ENCODE measurements at places on chromosomes 13 and 19.

- DNase-seq = no peak
Measured at GRCh38 chr13:29362849-29363604, 232.5 kb downstream of the SLC7A1 start.

- DNase-seq = no peak
Measured at GRCh38 chr19:57946316-57946715, 1.2 kb downstream of the ZNF256 start.

DNA sequence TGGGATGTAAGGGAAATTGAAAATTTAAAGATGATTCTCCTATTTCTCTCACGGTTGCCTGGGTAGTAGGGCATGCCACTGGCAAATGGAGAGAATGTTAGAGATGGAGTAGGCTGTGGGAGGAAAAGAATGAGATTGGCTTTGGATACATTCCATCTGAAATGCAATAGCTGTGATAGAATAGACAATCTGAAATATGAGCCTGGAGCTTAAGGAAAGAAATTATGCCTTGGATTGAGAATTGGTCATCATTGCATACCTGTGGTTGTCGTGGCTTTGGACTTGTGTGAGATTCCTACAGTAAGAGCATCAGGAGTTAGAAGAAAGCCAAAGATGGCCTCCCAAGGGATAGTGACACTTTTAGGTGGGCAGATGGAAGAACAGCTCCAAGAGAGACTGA lies 305.1 kb upstream of the SLC10A2 start:
- DNase-seq = no peak

- DNase-seq = no peak
Measured at GRCh38 chr19:30674656-30675055, 302.5 kb downstream of the ZNF536 start.

DNA sequence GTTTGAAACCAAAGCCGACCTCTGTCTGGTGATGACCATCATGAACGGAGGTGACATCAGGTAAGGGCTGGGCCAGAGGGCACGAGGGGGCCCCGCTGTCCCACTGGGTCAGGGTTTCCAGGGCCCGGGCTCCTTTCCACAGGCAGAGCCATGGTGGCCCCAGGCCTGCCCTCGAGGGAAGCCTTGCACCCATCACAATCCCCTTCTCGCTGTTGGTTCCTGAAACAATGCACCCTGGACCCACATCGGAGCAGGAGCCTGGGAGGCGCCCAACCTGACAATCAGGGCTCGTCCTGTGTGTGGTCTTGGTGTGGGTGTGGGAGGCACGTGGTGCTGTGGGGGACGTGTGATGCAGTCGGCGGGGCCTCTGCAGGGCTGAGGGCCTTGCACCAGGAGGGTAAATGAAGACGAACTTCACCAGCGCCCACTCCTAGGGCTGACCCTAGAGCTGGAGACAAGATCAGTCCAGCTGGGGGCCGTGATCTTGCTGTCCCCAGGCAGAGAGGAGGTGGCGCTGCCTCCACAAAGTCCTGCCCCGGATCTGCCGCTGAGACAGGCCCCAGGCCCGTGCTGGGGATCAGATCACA lies 2.8 kb downstream of the GRK1 start:
- DNase-seq = no peak
